ENCODE measurements at places on chromosomes 6 and 20.

DNA sequence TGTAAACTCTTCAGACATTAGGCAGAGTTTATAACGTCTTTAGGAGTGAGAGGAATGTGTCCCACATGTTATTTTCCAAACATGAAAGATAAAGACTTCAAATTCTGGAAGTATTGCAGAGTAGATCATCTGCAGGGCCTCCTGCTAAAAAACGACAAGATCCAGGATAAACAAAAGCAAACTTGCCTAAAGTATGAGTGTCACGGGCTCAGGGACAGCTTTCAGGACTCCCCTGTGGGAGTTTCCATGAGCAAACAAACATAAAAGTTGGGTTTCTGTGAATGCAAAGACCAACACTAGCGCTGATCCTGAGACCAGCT lies 76.9 kb downstream of the TXNDC5 start:
- DNase-seq: no peak

GRCh38 chr6:137095093-137095492 lies 50.3 kb upstream of the IL20RA start:
- no peak for DNase-seq

DNA sequence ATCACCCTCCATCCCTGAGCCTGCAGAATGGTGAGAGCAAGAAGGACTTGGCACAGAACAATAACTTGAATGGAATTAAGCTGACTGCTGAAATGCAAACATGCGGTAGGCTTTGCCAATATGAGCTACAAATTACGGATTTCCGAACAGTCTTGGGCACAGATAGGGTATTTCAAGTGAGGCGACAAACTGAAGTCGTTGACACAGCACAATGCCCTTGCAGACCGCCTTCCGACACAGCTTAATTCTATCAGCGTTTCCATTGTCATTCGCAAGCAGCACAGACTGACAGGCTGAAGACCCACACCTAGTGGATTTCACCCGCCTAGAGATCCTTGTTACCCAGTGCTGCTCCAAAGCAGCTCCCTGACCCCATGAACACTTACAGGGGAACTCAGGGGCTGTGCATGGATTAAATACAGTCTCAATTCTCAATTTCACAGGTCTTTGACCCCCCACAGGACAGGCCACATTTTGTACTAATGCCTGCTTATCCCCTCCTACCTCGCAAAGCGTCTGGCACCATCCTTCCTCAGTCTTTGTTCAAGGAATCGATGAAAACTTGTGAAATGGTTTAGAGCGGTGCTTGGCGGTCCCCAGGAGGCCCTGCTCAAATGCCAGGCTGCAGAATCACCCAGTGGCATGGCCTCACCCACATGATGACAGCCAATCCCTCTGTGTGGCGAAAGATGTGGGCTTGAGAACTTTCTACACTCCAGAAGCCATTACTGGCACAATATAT lies 34.6 kb downstream of the RAMACL start:
- DNase-seq: no peak

DNA sequence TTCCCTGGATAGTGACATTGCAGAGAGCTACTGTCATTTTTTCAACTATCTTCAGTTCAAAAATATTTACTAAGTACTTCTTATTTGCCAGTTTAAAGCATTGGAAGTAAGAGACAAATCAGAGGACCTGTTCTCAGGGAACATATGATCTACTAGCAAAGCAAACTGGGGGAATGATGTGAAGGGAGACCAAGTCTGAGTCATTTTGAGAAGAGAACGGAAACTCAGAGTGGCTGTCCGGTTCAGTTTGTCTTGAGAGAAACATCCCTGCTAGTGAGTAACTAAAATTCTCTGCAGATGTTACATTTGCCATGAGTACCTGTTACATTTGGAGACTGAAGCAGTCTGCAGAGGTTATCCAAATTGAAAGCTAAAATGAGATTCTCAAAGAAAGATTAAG lies 118.3 kb downstream of the KCNQ5 start:
- DNase-seq: no peak

DNA sequence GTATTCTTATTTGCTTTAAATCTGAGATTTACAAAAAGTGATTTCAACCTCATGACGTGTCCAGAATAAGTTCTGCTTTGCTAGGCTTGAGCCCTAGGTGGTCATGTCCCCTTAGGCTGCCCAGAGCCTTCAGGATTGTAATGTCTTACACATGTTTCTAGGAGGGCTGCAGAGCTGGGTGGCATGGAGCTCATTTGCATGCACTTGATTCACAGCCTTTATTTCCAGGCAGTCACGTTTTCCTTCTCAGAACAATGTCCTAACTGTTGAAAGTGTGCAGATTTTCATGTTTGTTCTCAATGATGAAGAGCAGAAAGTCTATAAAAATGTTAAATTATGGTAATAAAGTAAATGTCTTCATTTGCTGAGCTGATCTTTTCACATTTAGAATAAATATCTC lies 448.6 kb upstream of the SOX4 start:
- no peak for DNase-seq

DNA sequence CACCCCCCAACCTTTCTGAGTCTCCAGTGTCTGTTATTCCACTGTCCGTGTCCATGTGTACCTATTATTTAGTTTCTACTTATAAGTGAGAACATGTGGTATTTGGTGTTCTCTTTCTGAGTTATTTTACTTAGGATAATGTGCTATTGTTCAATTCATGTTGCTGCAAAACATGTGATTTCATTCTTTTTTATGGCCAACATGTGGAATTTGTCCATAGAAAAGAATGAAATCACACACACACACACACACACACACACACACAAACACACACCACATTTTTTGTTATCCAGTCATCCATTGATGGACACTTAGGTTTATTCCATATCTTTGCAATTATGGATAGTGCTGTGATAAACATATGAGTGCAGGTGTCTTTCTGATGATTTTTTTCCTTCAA lies 23.5 kb downstream of the IGF2R start:
- DNase-seq: no peak

All from NCI-H2081 (cell line).